Bronchial epithelial cell (primary cell): ENCODE measurements at places on chromosomes 5 and 9. TPM values are rescaled to one million over a fixed set of nuclear protein-coding genes. Genes with fewer than 3 reads are reported as not detected.

BARHL1 gene
- total RNA-seq: not detected in 2 replicates

PCDHB16 gene
- under 0.01 TPM in 1 of 2 replicates, not detected in the other for total RNA-seq

PLAA gene
- 24.2 and 27.6 TPM in 2 replicates for total RNA-seq

PPIC gene
- total RNA-seq: 43.5 and 45.0 TPM in 2 replicates

DCAF10 gene
- total RNA-seq: 24.7 and 29.5 TPM in 2 replicates

CORO2A gene
- 22.1 and 34.7 TPM in 2 replicates for total RNA-seq

PCDHGB3 gene
- under 0.01 and 0.77 TPM in 2 replicates for total RNA-seq

LCP2 gene
- not detected in 2 replicates for total RNA-seq

N4BP3 gene
- total RNA-seq: 4.1 and 4.5 TPM in 2 replicates

LMBRD2 gene
- total RNA-seq: 5.3 and 8.4 TPM in 2 replicates

CCL27 gene
- 0.26 TPM in 1 of 2 replicates, not detected in the other for total RNA-seq

PIP5K1B gene
- 2.9 and 5.9 TPM in 2 replicates for total RNA-seq

FAM114A2 gene
- 19.7 and 27.1 TPM in 2 replicates for total RNA-seq

NIM1K gene
- 0.38 TPM in 1 of 2 replicates, not detected in the other for total RNA-seq

GPX3 gene
- 79.0 and 182 TPM in 2 replicates for total RNA-seq

ORM2 gene
- not detected in 2 replicates for total RNA-seq

F2RL1 gene
- 24.1 and 25.5 TPM in 2 replicates for total RNA-seq

OR1J4 gene
- total RNA-seq: not detected in 2 replicates

ZNF462 gene
- total RNA-seq: 8.2 and 8.3 TPM in 2 replicates

CDH9 gene
- total RNA-seq: not detected in 2 replicates

PLAC8L1 gene
- total RNA-seq: 0.38 and 0.53 TPM in 2 replicates

TCF7 gene
- under 0.01 and 0.13 TPM in 2 replicates for total RNA-seq

FOXD4L6 gene
- 0.13 TPM in 1 of 2 replicates, not detected in the other for total RNA-seq

NTNG2 gene
- under 0.01 TPM in 1 of 2 replicates, not detected in the other for total RNA-seq

CDH10 gene
- total RNA-seq: not detected in 2 replicates

NR2F1 gene
- total RNA-seq: 1.6 TPM in 1 of 2 replicates, not detected in the other

MUSK gene
- under 0.01 TPM in 1 of 2 replicates, not detected in the other for total RNA-seq

AFAP1L1 gene
- total RNA-seq: 17.4 and 21.9 TPM in 2 replicates

FPGS gene
- total RNA-seq: 46.9 and 70.0 TPM in 2 replicates

VCAN gene
- total RNA-seq: 7.8 and 33.7 TPM in 2 replicates

SOX30 gene
- total RNA-seq: under 0.01 TPM in 1 of 2 replicates, not detected in the other

BTNL9 gene
- 0.13 TPM in 1 of 2 replicates, not detected in the other for total RNA-seq

AJM1 gene
- 1.1 and 1.8 TPM in 2 replicates for total RNA-seq

SELENOP gene
- 5.8 and 17.3 TPM in 2 replicates for total RNA-seq

PAM gene
- 68.4 and 125 TPM in 2 replicates for total RNA-seq

PAEP gene
- total RNA-seq: not detected in 2 replicates

GABRA1 gene
- not detected in 2 replicates for total RNA-seq

CYFIP2 gene
- 3.9 and 8.2 TPM in 2 replicates for total RNA-seq

F12 gene
- total RNA-seq: 5.0 and 7.9 TPM in 2 replicates

ISL1 gene
- 1.8 and 6.1 TPM in 2 replicates for total RNA-seq

STK32A gene
- total RNA-seq: 5.5 and 11.8 TPM in 2 replicates

CXCL14 gene
- total RNA-seq: 0.26 and 1.3 TPM in 2 replicates

SPEF2 gene
- total RNA-seq: 0.77 and 1.1 TPM in 2 replicates

RASGEF1C gene
- total RNA-seq: under 0.01 TPM in 1 of 2 replicates, not detected in the other

EQTN gene
- not detected in 2 replicates for total RNA-seq

PHYHD1 gene
- 1.1 and 3.8 TPM in 2 replicates for total RNA-seq

KCNV2 gene
- not detected in 2 replicates for total RNA-seq

TTC23L gene
- total RNA-seq: under 0.01 and 0.26 TPM in 2 replicates

COL15A1 gene
- total RNA-seq: under 0.01 and 1.6 TPM in 2 replicates

SREK1IP1 gene
- 21.9 and 26.5 TPM in 2 replicates for total RNA-seq

CERCAM gene
- 12.4 and 28.2 TPM in 2 replicates for total RNA-seq

CYLC2 gene
- total RNA-seq: not detected in 2 replicates
